ENCODE measurements at places on chromosomes 16 and 17.

GRCh38 chr16:88498576-88499208 is 45.6 kb downstream of the ZFPM1 start:
- DNase-seq = no peak

DNA sequence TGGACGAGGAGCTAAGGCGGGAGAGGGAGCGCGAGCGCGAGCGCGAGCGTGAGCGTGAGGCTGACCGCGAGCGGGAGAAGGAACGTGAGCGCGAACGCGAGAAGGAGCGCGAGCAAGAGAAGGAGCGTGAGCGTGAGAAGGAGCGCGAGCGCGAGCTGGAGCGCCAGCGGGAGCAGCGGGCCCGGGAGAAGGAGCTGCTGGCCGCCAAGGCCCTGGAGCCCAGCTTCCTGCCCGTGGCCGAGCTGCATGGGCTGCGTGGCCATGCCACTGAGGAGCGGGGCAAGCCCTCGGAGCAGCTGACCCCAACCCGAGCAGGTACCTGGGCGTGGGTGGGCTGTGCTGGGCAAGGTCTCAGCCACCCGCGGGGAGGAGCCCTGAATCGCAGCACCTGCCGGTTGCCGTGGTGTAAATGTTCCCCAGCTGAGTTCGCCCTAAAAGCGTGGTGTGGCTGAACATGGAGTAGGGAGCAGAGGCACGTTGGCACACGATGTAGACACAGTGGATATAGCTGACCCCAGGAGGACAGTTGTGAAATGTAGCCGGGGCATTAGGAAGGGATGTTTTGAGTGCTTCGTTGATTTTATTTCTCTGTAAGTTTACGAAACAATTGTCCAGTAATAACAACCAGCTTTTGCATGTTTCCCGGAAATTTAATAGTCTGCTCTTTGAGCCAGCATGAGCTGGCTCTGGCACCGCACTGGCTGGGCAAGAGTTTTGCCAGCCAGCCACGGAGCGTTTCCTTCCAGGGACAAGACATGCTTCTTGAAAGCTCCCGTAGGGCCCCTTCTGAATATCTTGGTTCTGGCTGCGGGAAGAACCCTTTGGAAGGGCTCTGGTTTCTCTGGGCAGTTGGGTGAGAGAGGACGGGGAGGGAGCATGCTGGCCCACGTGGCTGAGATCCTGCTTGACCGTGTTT is 32.1 kb downstream of the GINS2 start:
- no peak for DNase-seq

DNA sequence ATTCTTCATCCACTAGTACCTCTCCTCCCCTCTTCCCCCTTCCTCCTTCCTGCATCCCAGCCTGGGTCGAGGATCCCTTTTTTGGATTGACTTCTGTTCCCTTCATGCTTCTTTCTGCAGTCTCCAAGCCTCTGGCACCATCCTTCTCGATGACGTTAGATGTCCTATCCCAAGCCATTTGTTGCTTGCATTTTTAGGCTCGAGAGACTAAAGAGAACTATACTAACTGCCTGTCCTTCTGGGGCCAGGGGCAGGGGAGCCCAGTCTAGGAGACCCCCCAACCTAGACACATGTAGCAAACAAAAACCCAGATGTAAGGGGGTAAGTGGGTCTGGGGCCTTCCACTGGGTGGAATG is 23.9 kb downstream of the UNK start:
- no peak for DNase-seq

- DNase-seq = no peak
These were observed 50.0 kb downstream of the VAC14 start for GRCh38 chr16:70750893-70751467.

GRCh38 chr17:17780922-17781590 is 55.7 kb downstream of the SREBF1 start:
- DNase-seq = no peak

GRCh38 chr17:50170662-50171370 is 5.0 kb downstream of the SGCA start:
- DNase-seq = no peak

DNA sequence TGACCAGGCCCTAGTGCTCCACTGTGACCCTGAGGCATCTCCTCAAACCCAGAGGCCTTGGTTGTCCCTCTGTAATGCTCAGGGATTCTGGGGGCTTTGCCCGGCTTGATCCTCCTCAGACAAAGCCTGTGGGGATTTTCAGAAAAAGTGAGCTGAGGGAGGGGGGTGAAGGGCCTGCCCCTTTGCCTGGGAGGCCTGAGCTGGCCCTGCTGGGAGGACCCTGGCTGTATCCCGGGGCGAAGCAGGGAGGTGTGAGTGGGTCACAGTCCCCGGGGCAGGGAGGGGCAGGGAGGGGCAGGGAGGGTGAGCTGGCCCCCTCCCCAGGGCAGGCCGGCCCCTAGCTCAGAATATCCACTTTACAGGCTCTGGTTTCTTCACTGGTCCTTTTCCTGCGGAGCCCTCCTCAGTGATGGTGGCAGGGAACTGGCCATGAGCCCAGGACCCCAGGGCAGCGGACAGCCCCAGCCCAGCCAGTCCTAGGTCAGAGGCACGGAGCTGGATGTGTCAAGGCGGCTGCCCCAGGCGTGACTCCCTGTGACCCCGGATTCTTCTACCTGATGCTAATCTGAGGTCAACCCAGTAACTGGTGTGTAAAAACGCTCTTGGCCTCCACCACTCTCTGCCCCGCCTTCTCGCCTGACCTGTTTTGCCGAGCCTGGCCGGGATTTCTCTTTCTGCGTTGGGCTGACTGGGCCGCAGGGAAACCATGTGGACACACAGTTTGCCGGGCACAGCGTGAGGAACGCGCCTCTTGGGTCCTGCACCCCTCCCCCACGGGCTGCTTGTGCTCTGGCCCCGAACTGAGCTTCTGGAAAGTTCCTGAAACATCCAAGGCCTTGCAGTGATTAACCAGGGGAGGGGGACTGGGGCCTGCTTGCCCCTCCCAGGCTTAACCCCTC is 5.8 kb upstream of the FASN start:
- no peak for DNase-seq

GRCh38 chr16:86044241-86044671 is 145.3 kb downstream of the IRF8 start:
- DNase-seq = no peak

DNA sequence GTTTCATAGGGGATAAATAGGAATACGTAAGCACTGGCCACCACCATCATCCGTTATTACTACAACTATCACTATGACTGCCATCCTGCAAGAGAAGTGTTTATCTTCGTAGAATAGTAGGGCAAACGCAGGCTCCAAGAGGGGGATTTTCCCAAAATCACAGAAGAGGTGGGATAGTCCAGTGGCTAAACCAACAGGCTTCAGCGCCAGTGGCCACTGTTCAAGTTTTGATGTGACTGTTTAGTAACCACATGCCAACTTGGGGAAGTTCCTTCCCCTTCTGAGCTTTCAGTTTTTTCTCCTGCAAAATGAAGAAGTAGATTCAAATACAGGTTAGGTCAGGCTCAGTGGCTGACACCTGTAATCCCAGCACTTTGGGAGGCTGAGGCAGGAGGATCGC is 60.7 kb upstream of the GRIN2A start:
- no peak for DNase-seq

DNA sequence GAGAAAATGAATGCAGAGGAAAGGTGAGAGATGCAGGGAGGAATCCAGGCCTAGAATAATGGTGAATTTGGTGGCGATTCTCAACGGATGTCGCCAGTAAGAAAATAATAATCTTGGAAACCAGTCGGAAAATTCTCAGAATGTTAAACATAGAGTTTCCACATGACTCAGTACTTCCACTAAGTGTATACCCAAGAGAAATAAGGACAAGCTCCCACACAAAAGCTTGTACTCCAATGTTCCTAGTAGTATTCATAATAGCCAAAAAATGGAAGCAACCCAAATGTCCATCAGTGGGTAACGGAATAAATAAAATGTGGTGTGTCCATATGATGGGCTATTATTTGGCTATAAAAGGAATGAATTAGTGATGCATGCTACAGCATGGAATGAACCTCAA is 19.4 kb upstream of the ENGASE start:
- DNase-seq = no peak

DNA sequence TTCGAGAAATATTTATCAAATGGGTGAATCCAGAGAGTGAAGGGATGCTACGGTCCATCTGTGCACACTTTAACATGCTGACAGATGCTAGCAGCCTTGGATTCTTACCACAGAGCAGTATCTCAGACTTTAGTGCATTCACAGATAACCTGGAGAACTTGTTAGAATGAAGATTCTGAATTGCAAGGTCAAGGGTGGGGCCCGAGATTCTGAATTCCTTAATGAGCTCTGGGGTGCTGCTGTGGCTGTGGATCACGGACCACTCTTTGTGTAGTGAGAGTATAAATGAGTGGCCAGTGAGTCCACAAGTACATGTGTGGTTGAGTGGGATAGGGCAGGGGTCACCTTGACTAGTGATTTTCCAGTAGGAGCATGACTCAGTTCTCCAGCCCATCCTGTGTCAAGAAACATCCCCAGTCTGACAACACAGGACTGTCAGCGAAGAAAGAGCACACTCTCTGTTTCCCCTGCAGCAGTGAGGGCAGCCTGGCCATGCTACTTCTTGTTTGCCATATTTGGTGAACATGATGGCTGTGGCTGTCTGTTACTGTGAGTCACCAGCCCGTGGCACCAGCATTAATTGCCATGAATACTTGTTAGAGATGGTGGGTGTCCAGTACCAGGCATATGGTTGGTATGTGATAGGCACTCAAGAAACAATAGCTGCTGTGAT is 13.0 kb upstream of the SALL1 start:
- no peak for DNase-seq

GRCh38 chr17:78817123-78817522 is 23.5 kb downstream of the USP36 start:
- DNase-seq = no peak

- no peak for DNase-seq
These were observed 42.2 kb downstream of the SOCS1 start for GRCh38 chr16:11213799-11214198.

- DNase-seq = no peak
These were observed 28.6 kb downstream of the EPN2 start for GRCh38 chr17:19265755-19266154.

- DNase-seq = no peak
These were observed 3.5 kb upstream of the DLX4 start for GRCh38 chr17:49965524-49965909.

DNA sequence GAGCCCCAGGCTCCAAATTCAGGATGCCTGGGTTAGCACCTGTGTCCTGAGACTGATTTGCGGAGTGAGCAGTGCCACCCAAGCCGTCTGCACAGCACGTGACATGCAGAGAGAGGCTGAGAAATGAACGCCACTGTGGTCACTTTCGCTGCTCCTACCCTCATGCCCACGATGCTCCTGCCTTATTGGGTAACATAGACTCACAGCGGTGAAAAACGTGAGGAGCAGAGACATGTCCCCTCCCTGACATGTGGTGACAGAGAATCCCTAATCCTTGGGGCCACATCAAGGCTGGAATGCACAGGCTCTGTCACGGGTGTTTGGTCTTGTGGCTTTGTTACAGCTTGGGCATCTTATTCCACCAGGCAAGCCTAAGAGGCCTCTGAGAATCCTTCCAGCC is 52.1 kb upstream of the CACNG5 start:
- DNase-seq = no peak

GRCh38 chr16:55242667-55243066 is 81.3 kb upstream of the IRX6 start:
- no peak for DNase-seq

- no peak for DNase-seq
These were observed 170.4 kb downstream of the SNX29 start for GRCh38 chr16:12146966-12147365.

- DNase-seq = no peak
These were observed 11.0 kb downstream of the GRIN2A start for GRCh38 chr16:10171221-10171620.

DNA sequence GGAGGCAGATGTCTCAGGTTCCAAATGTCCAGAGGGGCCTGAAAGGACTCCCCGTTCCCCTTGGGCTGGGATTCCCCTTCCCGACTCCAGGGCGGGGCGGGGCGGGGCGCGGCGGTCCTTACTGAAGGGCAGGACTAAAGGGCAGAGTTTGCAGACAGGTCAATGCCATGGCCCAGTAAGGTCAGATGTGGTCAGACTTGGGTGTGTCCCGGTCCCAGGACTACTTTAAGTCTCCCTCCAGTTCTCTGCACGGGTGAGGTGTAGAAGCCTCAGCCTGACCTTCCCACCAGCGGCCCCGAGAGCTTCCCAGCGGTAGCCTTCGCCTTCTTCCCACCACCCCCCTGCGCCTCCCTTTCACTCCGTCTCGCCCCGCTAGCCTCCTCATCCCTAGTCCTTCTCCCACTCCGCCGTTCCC is 532 bp downstream of the KDM6B start:
- peak; percentile 34 for DNase-seq

DNA sequence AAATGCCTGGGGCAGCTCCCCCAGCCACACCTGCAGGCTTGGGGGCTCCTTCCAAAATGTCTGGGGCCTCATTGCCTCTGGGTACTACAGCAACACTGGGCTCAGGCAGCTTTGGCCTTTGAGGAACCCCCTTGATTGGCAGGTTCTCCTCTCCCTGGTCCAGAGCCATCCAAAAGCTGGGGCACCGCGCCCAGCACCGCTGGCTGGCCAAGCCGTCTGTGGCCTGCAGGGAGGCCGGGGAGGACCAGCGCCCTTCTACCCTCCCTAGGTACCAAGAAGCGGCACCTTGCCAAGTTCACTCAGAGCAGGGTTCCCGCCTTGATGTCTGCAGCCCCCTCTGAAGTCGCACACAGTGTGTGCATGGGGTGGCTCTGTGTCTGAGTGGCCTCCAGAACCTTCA is 30.1 kb downstream of the TIMM22 start:
- no peak for DNase-seq

DNA sequence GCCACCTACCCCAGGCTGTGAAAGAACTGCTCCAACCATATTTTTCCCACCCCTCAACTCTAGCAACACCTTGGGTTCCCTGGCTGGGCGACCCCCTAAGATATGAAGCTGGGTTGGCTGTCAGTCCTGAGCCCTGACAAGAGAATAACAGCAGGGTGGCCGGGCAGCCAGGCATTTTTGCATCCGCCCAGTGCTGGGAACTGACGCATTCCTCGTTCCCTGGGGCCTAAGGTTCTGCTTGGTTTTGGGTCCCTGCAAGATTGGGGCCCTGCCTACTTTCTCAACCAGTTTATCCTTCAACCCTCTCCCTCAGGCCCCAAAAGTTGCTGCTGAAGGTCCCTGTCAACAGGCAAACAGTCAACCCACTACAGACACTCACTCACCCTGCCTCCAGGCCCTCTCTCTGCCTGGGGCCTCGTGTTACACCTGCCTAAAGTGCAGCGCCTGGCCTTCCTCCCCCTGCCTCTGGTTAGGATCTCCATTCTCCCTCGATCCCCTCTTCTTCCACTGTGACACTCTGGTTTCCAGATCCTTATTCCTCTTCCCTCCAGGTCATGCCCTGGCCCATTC is 151.5 kb downstream of the STX8 start:
- DNase-seq = no peak

Data from stimulated activated CD4-positive, alpha-beta T cell treated with anti-CD3 and anti-CD28 coated beads, TNF-alpha, amount 100 ng/mL, for 1 hour (primary cell).